ENCODE measurements at places on chromosomes 1 and 21.

DNA sequence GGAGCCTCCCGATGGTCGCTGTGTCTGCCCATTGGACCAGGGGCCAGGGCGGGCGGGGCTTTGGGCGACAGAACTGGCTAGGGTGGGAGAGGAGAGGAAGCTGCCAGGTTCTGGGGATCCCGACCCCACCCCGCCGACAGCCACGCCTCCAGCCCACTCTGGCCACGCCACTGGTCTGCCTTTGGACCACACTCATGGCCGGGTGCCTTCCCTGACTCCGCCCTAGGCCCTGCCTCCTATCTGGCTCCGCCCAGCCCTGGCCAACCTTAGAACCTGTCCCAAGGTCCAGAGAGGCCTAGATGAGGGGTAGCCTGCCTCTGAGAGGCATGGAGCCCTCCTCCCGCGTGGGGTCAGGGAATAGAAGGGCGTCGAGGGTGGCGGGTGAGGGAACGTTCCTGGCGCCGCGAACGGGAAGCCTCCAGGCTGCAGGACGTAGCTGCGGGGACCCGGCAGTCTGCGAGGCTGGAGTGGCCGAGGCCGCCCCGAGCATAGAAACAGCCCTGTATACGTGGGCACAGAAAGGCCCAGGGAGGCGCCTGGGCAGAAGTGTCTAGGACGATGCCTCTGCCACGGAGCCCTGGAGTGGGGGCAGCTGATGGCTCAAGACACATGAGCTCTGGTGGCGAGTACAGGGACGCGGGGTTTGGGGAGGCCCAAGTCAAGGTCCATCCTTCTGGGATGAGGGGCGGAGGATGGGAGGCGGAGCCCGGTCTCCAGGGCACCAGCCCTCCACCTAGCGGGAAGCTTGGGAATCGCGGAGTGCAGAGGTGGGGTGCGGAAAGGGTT is 11.5 kb upstream of the COL16A1 start:
- DNase-seq: no peak

GRCh38 chr1:48725341-48726046 is 51.2 kb downstream of the BEND5 start:
- DNase-seq: no peak

GRCh38 chr21:36985751-36986594 is 19.5 kb upstream of the HLCS start:
- no peak for DNase-seq

DNA sequence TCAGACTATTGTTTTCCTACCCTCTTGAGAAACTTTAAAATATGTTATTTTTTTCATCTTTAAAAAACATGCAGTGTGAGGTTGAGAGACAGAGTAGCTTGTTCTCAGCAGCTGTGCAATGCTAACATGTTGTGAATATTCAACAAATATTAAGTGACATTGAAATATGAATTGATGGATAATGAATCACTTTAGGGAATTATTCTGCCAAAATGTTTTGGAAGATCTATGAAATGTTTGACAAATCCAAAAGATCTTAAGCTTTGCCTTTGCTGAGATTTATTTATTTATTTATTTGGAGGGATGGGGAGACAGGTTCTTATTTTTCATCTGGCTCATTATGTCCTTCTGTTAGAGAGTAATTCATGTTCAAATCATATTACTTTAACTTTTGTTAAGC is 680.1 kb upstream of the CXADR start:
- DNase-seq: no peak

DNA sequence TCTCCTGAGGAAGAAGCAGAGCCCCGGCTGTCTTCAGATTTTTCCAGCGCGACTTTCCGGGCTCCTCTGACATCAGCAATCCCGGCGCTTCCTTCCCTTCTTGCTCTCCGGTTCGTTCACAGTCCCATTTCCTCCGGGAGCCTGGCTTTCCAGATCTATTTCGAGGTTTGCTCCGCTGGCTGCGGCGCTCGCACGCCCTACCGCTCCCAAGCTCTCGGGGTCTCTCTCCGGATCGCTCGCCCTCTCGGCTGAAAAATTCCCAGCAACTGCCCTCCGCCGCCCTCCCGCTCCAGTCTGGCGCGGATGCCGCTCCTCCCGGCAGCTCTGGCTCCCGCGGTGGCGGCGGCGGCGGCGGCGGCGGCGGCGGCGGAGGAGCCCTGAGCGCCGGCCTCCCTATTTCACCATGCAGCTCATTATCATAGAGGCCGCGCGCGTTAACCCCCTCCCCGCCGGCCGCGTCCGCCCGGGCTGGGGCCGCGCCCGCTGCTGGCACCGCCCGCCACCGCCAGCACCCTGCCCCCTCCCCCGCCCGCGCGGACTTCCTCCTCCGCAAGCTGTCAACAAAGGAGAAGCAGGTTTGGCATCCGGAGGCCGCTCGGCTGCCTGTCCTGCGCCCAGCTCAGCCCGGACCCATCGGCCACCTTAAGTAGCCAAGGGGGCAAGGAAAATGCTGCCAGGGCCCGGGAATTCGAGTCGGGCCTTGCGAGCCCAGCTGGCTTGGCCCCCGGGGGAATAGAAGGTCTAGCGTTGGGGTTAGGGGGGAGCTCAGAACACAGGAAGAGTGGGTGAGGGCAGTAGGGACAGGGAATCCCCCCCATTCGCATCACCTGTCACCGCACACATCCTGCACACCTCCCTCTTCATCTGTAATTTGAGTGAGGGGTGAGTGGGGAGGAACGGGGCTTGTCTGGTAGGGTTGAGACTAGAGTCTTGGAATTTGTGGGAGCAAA is at the start of gene PLXNA2:
TSS of gene PLXNA2 (minus strand) at position 418 of the 950 bp plus-strand sequence. CDS start 26,462 bp downstream, outside the sequence.
- DNase-seq: peak; percentile 28

DNA sequence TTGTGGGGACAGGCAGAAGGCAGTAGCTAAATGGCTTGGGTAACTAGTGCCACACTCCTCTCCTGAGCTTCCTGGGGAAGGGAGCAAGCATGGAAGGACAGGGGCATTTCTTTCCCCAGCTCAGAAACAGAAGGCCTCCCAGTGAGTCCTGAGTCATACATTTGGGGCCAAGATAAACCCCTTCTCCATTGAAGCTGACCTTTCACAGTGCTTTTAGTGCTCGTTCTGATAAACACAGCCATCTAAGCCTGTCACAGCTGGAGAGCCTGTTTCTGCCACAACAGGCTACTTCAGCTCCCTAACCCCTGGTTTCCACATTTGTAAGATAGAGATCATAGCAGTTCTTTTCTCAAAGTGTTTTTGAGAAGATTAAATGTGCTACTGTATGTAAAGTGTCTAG is 374.0 kb downstream of the LMX1A start:
- no peak for DNase-seq

- DNase-seq: no peak
Measured at GRCh38 chr21:22516230-22516629, 1518.0 kb downstream of the NCAM2 start.

DNA sequence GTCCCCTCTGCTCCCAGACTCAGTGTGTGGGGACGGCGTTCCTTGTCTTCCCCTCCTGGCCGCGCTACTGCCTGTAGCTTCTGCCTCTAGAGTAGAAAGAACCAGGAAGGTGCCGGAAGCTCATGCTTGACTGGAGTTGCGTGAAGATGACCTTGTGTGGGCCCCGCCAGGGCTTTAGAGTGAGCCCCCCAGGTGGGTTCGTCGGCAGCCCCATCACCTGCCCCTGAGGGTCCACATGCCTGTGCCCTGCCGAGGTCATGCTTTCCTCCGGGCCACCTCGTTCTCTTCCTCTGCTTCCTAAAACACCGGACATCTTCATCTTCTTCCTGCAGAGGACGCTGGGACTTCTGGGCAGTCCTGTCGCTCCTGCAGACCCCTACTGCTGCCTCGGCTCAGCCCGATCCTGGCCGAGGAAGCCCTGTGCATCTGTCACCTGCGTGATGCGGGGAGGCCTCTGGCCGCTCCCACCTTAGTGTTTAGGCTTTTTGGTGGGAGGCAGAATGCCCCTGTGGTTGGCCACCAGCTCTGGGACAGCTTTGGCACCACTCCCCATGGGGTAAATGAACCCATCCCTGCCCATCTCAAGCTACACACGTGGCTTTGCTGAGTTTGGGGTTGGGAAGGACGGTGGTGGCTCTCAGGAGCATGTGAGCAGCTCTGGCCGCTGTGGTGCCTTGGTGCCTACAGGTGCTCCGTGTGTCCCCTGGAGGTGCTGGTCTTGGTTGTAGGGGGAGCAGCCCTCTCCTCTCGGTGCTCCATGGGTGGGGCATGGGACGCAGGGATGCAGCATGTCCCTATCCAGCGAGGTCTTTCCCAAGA is 12.3 kb downstream of the OBSCN start:
- DNase-seq: no peak

DNA sequence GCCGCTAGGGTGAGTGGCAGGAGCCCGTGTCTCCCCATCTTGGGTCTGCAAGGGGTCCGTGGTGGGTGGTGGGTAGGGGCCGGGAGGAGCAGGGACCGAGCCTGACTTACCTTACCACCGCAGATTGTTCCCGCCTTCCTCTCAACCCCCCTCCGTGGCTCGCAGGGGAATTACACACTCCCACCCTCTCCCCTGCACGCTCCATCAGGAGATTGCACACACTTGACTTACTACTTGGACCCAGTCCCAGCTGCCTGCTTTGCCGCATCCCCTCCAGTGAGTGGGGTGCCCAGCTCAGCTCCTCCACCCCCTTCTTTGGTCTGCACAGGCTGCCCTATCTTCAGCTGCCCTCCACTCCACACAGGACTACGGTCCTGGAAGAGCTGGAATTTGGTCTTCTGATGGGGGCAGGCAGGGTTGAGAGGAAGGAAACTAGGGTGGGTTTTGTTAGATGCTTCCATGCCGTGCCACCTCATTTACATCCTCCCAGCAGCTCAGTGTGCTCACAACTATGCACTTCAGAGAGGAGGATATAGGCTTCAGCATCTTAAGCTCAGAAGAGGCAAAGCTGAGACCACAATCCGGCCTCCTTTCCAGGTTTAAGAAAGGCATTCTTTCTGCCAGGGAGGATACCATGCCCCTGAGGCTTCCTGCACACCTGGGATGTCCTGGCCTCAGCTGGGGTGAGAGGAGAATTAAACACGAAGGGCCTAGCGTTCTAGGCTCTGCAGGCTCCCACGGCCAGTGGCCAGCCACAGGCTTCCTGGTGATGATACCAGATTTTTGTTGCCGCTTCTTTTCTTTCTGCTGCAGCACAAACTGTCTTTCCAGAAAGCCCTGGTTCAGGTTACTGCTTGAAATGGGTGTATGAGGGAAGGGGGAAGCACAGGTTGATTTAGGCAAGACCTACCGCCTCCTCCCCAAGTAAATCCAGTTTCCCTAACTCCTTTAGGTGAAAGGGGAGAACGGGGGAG is 2.3 kb downstream of the KCNC4 start:
- no peak for DNase-seq

All from stimulated activated CD4-positive, alpha-beta T cell treated with anti-CD3 and anti-CD28 coated beads, Interleukin-15, amount 100 ng/mL, for 1 hour (primary cell).